ENCODE measurements at places on chromosomes 16 and 17.

- no peaks in the 10 kb centered on the region for H3K4me1 ChIP-seq
- H3K36me3 ChIP-seq = no peaks in the 10 kb centered on the region
- H3K4me3 ChIP-seq = no peak overlapping the region
- DNase-seq = no peak
- no peaks in the 10 kb centered on the region for H3K27me3 ChIP-seq
- H3K27ac ChIP-seq = no peak overlapping the region
Observed at GRCh38 chr16:46607529-46607928, 13.7 kb downstream of the SHCBP1 start.

GRCh38 chr17:50787106-50787505 is 19.8 kb upstream of the ANKRD40CL start:
- no peaks in the 10 kb centered on the region for H3K36me3 ChIP-seq
- no peaks in the 10 kb centered on the region for H3K27me3 ChIP-seq
- H3K4me1 ChIP-seq = no peaks in the 10 kb centered on the region
- no peak overlapping the region for H3K4me3 ChIP-seq
- DNase-seq = no peak

DNA sequence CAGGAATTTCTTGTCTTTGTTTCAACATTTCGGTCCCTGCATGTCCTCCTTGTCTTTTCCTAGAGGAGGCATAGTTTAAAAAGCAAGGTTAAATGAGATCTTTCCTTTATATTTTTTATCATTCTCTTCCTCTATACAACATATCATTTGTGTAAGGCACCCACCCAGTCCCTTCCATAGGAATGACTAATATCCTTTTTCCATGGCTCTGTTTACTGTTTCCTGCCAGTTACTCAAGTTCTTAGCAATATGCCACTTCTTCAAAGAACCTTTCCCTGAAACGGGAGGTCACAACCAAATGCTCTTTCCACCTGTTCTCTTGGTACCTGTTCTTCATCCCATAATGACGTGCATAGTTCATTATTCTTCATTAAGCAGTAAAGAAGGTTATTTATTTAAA is 1237.1 kb upstream of the GOT2 start:
- H3K27ac ChIP-seq = no peak overlapping the region
- H3K36me3 ChIP-seq = no peaks in the 10 kb centered on the region
- no peaks in the 10 kb centered on the region for H3K4me1 ChIP-seq
- no peaks in the 10 kb centered on the region for H3K27me3 ChIP-seq

GRCh38 chr17:16383216-16383615 is 2.3 kb downstream of the UBB start:
- H3K36me3 ChIP-seq = peaks cover 15% of the 10 kb centered on the region
- no peak overlapping the region for H3K27ac ChIP-seq
- H3K27me3 ChIP-seq = no peaks in the 10 kb centered on the region

- no peaks in the 10 kb centered on the region for H3K36me3 ChIP-seq
- H3K4me3 ChIP-seq = peak overlapping the region; percentile 62
- no peak for DNase-seq
- no peaks in the 10 kb centered on the region for H3K27me3 ChIP-seq
- peaks cover 24% of the 10 kb centered on the region for H3K4me1 ChIP-seq
- H3K27ac ChIP-seq = no peak overlapping the region
Observed at GRCh38 chr17:2853283-2854142, 57.3 kb downstream of the RAP1GAP2 start.

- H3K36me3 ChIP-seq = no peaks in the 10 kb centered on the region
- H3K27me3 ChIP-seq = no peaks in the 10 kb centered on the region
- DNase-seq = no peak
- no peak overlapping the region for H3K4me3 ChIP-seq
- H3K27ac ChIP-seq = no peak overlapping the region
- H3K4me1 ChIP-seq = no peaks in the 10 kb centered on the region
Observed at GRCh38 chr16:14329727-14330350, 258.7 kb downstream of the MRTFB start.

- no peak overlapping the region for H3K27ac ChIP-seq
- H3K27me3 ChIP-seq = no peaks in the 10 kb centered on the region
- H3K4me3 ChIP-seq = no peak overlapping the region
- no peaks in the 10 kb centered on the region for H3K36me3 ChIP-seq
- H3K4me1 ChIP-seq = no peaks in the 10 kb centered on the region
Observed at GRCh38 chr16:47073223-47074155, 70.3 kb downstream of the NETO2 start.

DNA sequence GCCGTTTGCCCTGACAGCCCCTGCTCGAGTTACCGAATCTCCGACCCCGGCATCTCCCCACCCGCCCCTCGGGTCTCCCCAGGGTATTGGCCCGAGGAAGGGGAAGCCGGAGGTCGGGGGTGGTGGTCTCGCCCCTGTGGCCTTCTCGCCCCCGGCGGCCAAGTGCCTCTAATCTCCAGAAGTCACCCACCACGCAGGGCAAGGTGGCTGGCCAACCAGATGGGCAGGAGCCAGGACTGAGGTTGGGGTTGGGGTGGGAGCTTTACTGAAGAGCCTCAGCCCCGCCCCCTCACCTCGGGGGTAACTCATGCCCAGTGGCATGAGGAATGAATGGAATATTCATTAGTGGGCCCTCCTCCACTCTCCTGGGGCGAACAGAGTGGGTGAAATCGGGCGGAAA is 637 bp downstream of the DHRS11 start:
- no peak for DNase-seq
- peak overlapping the region; percentile 60 for H3K4me3 ChIP-seq
- no peaks in the 10 kb centered on the region for H3K27me3 ChIP-seq
- H3K4me1 ChIP-seq = peaks cover 16% of the 10 kb centered on the region
- H3K36me3 ChIP-seq = peaks cover 15% of the 10 kb centered on the region

DNA sequence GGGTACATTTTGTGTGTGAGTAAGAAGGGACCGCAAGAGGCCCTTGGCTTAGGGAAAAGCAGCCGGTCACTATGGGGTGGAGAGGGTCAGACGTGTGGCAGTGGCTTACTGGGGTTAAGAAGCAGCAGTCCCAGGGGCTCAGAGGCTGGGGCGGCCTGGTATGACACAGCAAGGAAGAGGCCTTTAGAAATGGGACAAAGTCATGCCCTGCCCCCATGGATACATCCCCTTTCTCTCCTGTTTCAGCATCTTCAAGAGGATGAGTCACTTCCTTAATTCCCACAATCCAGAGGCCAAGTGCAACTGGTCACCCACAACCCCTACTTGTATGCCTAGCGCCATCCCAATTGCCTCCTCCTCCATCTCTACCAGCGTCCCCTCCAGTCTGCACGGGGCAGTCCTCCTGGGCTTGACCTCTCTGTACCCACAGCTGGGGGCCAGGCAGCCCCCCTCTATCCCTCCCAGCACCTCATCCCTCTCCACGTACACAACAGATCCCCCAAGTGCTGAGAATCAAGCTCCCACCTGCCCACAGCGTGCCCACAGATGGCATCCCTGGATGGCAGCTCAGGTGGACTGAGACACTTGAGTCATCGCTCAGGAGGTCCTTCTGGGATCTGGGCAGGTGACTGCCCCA is 6.9 kb upstream of the EFTUD2 start:
- no peak overlapping the region for H3K4me3 ChIP-seq
- H3K27me3 ChIP-seq = peaks cover 3% of the 10 kb centered on the region
- peaks cover 3% of the 10 kb centered on the region for H3K4me1 ChIP-seq
- DNase-seq = no peak
- no peak overlapping the region for H3K27ac ChIP-seq
- H3K36me3 ChIP-seq = no peaks in the 10 kb centered on the region

GRCh38 chr17:73231395-73231794 is 30.3 kb downstream of the CPSF4L start:
- peaks cover 34% of the 10 kb centered on the region for H3K4me1 ChIP-seq
- peak overlapping the region; percentile 76 for H3K27ac ChIP-seq
- H3K4me3 ChIP-seq = peak overlapping the region; percentile 94
- no peaks in the 10 kb centered on the region for H3K36me3 ChIP-seq
- no peaks in the 10 kb centered on the region for H3K27me3 ChIP-seq
- DNase-seq = no peak

GRCh38 chr17:4948166-4948930 is at the start of gene PFN1:
Gene PFN1, minus strand, starts transcription at chr17:4948530. Its CDS starts 136 bp downstream, at chr17:4948394.
- peak within 1 kb of the TSS; percentile 99 for H3K4me3 ChIP-seq
- peak within 1 kb of the TSS; percentile 94 for H3K27ac ChIP-seq
- peaks cover 54% of the 10 kb centered on the region for H3K4me1 ChIP-seq
- peak; percentile 82 for DNase-seq

DNA sequence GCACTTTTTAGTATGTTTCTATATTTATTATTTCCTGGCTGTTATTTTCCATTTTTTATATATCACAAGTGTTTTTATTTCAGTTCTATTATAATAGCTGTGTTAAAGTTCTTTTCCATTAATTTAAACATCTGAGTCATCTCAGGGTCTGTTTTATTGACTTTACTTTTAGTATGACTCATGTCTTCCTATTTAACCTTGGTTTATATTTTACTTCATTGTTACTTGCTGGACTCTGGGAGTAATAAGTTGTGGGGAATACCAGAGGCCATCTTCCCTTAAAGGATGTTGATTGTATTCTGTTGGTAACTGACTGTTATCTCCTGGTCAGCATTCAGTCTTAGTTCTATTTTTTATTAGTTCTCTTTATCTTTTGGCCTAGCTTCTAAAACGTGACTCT is 1508.2 kb downstream of the CDH11 start:
- DNase-seq = no peak
- H3K4me3 ChIP-seq = no peak overlapping the region
- no peak overlapping the region for H3K27ac ChIP-seq
- no peaks in the 10 kb centered on the region for H3K36me3 ChIP-seq
- no peaks in the 10 kb centered on the region for H3K27me3 ChIP-seq

- H3K4me1 ChIP-seq = peaks cover 76% of the 10 kb centered on the region
- no peaks in the 10 kb centered on the region for H3K36me3 ChIP-seq
- no peak overlapping the region for H3K27ac ChIP-seq
- H3K4me3 ChIP-seq = no peak overlapping the region
- no peak for DNase-seq
Observed at GRCh38 chr16:67161595-67162058, 1.9 kb downstream of the FBXL8 start.

DNA sequence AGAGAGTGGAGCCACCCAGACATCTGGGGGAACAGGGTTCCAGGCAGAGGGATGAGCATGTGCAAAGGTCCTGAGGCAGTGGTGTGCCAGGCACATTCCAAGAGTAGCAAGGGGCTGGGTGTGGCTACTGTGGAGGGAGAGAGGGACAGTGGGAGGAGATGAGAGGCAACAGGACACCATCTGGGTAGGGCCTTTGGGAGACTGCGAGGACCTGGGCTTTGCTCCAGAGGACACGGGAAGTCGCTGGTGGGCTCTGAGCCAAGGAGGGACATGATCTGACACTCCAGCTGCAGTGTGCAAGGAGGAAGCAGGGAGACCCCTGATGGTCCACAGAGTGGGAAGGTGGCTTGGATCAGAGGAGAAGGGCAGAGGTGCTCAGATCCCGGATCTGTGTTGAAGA is 56.7 kb upstream of the MED9 start:
- no peaks in the 10 kb centered on the region for H3K27me3 ChIP-seq
- no peak for DNase-seq
- peaks cover 8% of the 10 kb centered on the region for H3K4me1 ChIP-seq

GRCh38 chr16:3513892-3514583 is 13.2 kb downstream of the CLUAP1 start:
- H3K36me3 ChIP-seq = peaks cover 37% of the 10 kb centered on the region
- peaks cover 22% of the 10 kb centered on the region for H3K4me1 ChIP-seq
- no peak for DNase-seq
- no peak overlapping the region for H3K4me3 ChIP-seq

- peaks cover 49% of the 10 kb centered on the region for H3K4me1 ChIP-seq
- no peaks in the 10 kb centered on the region for H3K36me3 ChIP-seq
- peak; percentile 96 for DNase-seq
- peak overlapping the region; percentile 75 for H3K4me3 ChIP-seq
Observed at GRCh38 chr17:31487648-31488263, 96.3 kb downstream of the RAB11FIP4 start.

DNA sequence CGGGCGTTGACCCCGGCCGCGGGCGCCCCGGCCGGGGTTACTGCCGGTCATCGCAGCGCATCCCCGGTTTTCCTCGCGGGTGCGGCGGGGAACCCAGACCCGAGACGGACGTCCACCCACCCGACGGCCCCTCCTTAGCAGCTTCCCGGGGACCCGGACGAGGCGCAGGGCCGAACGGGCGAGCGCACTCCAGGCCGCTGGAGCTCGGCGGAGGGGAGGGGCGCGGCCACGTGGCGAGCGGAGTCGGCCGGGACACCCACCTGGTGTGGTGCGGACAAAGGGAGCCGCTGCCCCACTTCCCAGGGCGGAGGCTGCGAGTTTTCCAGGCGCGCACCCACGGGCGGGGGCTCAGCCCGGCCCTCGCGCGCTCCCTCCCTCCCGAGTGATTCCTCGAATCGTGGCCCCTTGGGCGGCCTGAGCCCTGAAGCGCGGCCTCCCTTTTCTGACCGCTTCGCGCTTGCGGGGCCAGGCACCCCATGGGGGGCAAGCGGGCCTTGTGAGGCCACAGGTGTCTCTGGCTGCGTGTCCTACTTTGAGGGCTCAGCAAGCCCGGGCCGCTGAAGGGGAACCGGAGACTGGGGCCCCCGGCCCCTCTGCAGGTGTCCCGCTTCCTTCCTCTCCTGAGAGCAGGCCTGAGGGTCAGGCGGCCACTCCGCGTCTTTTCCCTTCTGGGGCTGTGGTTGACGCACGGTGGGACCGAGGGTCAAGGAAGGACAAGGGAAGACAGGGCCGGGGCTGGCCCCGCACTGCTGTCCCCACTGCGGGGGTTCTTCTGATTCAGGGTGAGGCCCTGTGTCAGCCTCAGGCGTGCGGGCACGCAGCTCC is 1.1 kb upstream of the FASN start:
- H3K4me3 ChIP-seq = peak overlapping the region; percentile 60
- H3K27me3 ChIP-seq = no peaks in the 10 kb centered on the region
- no peak for DNase-seq
- peaks cover 12% of the 10 kb centered on the region for H3K36me3 ChIP-seq
- H3K4me1 ChIP-seq = peaks cover 16% of the 10 kb centered on the region

GRCh38 chr17:5843366-5844026 is 226.7 kb upstream of the WSCD1 start:
- no peak overlapping the region for H3K4me3 ChIP-seq
- DNase-seq = no peak
- H3K36me3 ChIP-seq = no peaks in the 10 kb centered on the region
- no peak overlapping the region for H3K27ac ChIP-seq
- H3K27me3 ChIP-seq = no peaks in the 10 kb centered on the region

- no peaks in the 10 kb centered on the region for H3K36me3 ChIP-seq
- no peaks in the 10 kb centered on the region for H3K27me3 ChIP-seq
- no peak overlapping the region for H3K27ac ChIP-seq
- DNase-seq = no peak
Observed at GRCh38 chr17:83186226-83186625, 106.8 kb downstream of the METRNL start.

- H3K27me3 ChIP-seq = no peaks in the 10 kb centered on the region
- H3K36me3 ChIP-seq = no peaks in the 10 kb centered on the region
- peak; percentile 29 for DNase-seq
- no peak overlapping the region for H3K27ac ChIP-seq
- H3K4me3 ChIP-seq = no peak overlapping the region
- H3K4me1 ChIP-seq = peaks cover 24% of the 10 kb centered on the region
Observed at GRCh38 chr17:55348749-55349354, 72.8 kb downstream of the MMD start.

DNA sequence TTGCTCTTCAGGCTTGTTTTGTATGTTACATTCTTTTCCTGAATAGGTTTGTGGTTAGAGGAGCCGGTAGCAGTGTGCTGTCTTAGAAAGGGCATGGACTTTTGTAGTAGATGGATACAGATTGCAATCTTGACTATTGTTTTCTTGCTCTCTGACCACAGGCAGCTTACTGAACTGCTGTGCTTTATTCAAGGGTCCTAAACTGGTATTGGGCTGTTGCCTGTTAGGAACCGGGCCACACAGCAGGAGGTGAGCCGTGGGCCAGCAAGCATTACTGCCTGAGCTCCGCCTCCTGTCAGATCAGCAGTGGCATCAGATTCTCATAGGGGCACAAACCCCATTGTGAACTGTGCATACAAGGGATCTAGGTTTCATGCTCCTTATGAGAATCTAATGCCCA is 373.9 kb downstream of the CPPED1 start:
- no peaks in the 10 kb centered on the region for H3K4me1 ChIP-seq
- no peak overlapping the region for H3K27ac ChIP-seq
- DNase-seq = no peak

- no peak overlapping the region for H3K4me3 ChIP-seq
- no peak overlapping the region for H3K27ac ChIP-seq
- H3K27me3 ChIP-seq = no peaks in the 10 kb centered on the region
Observed at GRCh38 chr17:28524476-28525424, 18.6 kb downstream of the FOXN1 start.

Measured in effector memory CD4-positive, alpha-beta T cell (primary cell).